ENCODE measurements at places on chromosomes 6 and 20.
A peak's percentile ranks its signal among the peaks of the same experiment; 100 is the strongest.

DNA sequence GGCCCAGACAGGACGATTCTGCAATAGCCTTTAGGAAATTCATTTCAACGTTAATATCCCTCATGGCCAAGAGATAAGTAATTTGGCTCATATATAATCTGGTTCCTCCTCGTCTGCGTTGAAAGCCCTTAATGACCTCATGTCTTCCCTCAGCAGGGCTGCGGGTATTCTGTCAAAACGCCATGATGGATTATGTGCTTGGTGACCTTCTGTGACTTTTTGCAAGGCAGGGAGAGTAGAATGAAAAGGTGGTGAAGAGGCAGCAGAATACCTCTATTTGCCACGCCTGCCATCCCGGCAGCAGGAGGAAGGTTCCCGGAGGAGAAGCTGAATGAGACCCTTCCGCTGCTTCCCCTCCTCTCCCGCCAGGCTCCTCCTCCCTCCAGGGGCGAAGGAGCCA, 41.1 kb upstream of the SPACA1 start:
- no peak for DNase-seq

DNA sequence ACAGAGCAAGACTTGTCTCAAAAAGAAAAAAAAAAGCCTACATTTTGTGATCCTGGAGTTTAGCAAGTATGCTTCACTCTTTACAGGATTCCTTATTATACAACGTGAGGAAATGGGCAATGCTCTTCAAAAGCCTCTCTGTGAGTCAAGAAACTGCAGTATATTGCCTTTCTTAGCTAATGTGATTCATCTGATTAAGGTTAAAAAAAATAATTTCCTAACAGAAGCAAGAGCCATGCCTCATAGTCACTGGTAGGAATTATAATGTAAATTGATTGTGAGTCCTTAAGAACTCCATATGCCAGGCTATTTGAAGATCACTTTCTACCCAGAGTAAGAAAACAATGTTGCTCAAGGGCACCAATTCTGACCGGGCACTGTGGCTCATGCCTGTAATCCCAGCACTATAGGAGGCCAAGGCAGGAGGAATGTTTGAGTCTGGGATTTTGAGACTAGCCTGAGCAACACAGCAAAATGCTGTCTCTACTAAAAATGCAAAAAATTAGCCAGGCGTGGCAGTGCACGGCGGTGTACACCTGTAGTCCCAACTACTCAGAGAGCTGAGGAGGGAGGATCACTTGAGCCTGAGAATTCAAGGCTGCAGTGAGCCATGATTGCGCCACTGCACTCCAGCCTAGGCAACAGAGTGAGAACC, 43.3 kb downstream of the SLC26A8 start:
- no peak for DNase-seq

DNA sequence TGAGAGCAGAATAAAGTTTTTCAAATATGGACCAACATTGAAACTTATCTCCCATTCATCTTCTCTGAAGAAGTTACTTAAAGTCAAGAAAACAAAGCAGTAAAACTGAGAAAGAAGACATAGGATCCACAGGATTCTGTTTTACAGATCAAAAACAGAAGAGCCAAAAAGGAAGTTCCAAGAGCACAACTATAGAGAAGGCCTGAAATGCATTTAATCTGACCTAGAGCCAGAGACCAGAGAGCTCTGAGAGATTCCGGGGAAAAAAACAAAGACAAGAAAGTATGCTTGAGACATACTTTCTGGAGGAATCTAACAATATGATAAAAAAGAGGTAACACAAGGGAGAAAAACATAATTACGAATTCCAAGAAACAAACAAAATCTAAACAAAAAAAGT, 26.1 kb downstream of the SRPK1 start:
- DNase-seq: no peak

- DNase-seq: no peak
Observed at GRCh38 chr6:1382883-1383728, 6.3 kb upstream of the FOXF2 start.

- DNase-seq: no peak
Observed at GRCh38 chr6:157864185-157864761, 41.2 kb downstream of the SNX9 start.

- DNase-seq: no peak
Observed at GRCh38 chr6:55405474-55406235, 78.4 kb downstream of the GFRAL start.

DNA sequence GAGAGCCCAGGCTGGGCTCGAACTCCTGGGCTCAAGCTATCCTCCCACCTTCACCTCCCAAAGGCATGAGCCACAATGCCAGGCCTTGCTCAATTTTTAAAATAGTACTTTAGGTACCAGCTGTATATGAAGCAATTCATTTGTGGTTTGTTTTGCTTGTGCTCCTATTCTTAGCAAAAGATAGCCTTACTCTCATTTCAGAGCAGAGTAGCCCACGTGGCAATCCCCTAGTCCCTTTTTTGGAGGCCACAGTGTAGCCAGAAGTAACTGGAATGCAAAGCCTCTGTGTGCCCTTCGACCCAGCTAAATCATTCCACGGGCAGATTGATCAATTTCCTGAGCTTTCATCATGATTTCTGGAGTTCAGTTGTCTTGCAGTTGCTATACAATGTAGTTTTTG, 372.2 kb downstream of the NRN1 start:
- no peak for DNase-seq

GRCh38 chr6:1594445-1595200, 15.1 kb upstream of the FOXC1 start:
- no peak for DNase-seq

- DNase-seq: no peak
Observed at GRCh38 chr6:50264995-50265571, 215.4 kb upstream of the DEFB112 start.

GRCh38 chr6:105568142-105568541, 165.3 kb upstream of the PREP start:
- no peak for DNase-seq

DNA sequence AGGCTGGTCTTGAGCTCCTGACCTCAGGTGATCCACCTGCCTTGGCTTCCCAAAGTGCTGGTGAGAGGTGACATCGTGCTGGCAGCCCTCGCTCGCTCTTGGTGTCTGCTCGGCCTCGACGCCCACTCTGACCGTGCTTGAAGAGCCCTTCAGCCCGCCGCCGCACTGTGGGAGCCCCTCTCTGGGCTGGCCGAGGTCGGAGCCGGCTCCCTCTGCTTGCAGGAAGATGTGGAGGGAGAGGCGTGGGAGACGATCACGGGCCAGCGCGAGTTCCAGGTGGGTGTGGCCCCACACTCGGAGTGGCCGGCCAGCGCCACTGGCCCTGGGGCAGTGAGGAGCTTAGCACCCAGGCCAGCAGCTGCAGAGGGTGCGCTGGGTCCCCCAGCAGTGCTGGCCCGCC, 48.1 kb downstream of the ZBTB9 start:
- peak; percentile 71 for DNase-seq

GRCh38 chr6:157079771-157080170, 243.5 kb downstream of the TMEM242 start:
- DNase-seq: no peak

DNA sequence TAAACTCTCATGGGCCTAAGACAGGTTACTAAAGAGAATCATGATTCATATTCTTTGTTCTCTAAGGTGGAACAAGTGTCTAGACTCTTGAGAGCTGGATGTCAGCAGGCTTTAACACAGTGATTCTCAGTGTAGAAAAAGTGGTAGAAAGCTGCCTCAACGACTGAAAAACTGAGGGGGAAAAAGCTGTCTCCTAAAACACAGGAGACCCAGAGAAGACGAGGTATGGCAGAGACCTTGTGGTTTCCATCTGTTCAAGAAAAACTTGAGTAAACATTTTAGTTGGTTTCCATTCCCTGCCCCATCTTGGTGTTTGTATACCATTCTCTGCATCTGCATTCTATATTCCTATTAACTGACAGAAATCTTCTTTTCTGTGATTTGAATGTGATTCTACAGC, 57.6 kb upstream of the MAP3K7 start:
- DNase-seq: no peak

- DNase-seq: no peak
Observed at GRCh38 chr6:87279196-87279595, 43.2 kb upstream of the SMIM8 start.

- DNase-seq: no peak
Observed at GRCh38 chr20:8060977-8061376, 41.4 kb upstream of the TMX4 start.

- no peak for DNase-seq
Observed at GRCh38 chr6:157732007-157732406, 91.0 kb upstream of the SNX9 start.

DNA sequence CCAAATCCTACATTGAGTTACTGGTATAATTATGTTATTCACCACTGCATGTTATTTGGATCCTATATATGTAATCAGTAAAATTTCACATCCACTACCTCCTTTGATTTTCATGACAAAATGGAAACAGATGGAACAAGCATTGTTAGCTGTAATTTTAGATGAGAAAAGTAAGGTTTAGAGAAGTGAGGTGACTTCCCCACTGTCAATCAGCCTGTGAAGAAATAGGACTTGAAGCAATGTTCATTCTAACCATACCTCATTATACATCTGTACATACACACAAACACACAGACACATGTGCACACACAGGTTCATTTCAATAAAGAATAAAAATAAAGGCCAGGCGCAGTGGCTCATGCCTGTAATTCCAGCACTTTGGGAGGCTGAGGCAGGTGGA, 23.7 kb upstream of the QKI start:
- DNase-seq: no peak

- DNase-seq: peak; percentile 69
Observed at GRCh38 chr20:64033981-64034493, 1.9 kb upstream of the C20orf204 start.

DNA sequence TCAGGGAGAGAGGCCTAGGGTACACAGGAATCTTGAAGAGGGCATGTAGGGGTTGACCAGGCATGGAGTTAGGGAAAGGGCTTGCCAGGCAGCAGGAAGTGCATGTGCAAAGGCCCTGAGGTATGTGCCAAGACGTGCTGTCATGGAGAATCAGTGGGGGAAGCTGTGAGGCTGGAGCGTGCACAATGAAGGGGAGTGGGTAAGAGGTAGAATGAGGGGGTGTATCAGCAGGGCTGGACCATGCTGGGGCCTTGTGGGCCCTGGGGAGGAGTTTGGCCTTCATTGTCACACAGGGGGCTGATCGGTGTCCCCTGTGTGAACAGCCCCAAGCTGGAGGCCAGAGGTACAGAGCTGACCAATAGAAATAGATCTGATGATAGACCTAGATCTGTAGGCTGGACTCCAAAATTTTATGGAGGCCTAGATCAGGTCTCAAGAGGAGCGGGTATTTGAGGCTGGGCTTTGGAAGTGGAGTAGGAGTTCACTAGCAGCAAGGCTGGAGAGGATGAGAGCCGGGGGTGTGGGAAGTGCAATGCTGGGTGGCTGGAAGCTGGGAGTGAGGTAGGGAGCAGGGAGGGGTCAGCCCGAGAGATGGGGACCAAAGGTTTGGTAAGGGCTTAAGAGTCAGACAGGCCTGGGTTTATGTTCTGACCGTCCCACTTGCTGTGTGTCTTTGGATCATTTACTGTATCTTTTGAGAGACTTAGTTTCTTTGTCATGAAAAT, 3.0 kb downstream of the SRC start:
- DNase-seq: no peak

DNA sequence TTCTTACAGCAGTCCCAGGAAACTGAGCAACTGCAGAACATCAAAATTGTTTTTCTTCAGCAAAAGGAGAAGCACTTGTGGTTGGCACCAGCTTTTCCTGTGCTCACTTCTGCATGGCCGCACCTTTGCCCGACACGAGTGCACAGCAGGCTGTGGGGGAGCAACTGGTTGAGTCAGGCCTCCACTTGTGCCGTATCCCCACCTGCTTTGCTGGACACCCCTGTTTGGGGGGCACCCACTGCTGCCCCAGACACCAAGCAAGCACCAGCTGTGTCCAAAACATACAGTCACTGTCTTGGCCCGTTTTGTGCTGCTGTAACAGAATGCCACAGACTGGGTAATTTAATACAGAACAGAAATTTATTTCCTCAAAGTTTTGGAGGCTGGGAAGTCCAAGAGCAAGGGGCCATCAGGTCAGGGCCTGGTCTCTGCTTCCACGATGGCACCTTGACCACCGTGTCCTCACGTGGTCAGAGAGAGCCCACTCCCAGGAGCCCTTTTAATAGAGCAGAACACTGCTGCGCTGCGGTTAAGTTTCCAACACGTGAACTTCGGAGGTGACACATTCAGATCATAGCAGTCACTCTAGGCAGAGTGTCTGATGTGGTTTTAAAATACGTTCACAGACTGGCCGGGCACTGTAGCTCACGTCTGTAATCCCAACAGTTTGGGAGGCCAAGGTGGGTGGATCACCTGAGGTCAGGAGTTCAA, 8.7 kb upstream of the GMEB2 start:
- DNase-seq: peak; percentile 32

DNA sequence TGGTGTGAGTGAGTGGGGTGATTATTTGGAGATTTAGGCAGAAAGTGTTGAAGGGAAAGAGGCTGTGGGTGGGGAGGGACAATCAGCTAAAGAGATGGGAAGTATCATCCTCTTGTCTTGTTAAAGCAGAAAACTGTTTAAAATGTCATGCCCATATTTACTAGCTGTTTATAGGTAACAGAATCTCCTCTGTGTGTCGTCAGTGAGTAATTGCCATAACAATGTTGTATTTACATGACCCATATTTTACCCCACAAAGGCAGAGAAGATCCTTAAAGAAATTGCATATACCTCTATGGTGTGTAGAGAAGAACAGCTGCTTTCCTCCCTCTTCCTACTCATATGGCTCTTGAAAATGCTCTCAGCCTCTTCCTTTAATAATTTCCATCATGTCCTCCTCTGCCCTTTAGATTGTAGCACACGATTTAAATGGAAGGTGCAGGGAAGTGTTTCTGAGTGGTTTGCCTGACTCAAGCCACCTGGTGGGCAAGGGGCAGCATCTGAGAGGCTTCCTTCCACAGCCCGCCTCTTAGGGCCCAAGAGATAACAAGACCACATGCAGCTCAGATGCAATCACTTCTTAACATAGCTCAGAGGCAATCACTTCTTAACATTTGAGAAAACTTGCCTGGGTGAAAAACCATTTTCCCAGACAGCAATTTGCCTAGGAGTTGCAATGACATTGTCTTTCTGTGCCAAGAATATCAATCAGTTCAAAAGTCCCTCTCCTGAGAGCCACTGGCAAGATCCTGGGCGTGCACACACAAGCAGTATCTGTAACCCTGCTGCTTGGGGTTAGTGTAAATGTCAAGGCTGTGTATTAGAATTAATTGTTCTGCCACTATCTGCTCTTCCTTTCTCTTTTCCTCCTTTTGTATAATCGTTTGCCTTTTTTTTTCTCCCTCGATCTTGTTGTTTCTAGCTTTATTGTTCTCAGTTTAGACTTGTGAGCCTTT, 44.1 kb upstream of the EDN1 start:
- DNase-seq: no peak

- peak; percentile 89 for DNase-seq
Observed at GRCh38 chr6:127118298-127119101, at the start of gene RSPO3. RSPO3 (plus strand) TSS chr6:127118671; CDS start chr6:127119193, 522 bp downstream.

- DNase-seq: no peak
Observed at GRCh38 chr6:154768280-154768679, 35.1 kb downstream of the SCAF8 start.

DNA sequence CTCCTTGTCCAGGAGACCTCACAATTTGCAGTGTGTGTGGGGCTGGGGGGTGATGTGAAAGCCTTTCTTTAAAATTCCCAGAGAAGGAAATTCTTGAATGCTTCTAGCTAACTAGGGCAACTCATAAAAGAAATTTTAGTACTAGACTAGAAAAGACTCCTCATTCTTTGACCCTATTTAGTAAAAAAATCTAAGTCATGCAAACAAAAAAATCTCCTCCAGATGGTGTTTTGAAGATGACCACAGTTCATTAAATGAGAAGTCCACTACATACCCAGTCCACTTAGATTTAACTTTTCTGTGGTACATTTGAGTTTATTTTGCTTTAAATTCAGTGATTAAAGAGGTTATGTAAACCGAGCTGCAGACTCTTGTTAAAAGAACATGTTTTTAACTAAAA, 67.5 kb downstream of the NDUFAF5 start:
- no peak for DNase-seq

GRCh38 chr6:14035071-14035847, 82.3 kb upstream of the CD83 start:
- no peak for DNase-seq

All from upper lobe of left lung (tissue), 6 donors.